COR-L47 (cell line): ENCODE measurements at places on chromosomes 12 and 14.

DNA sequence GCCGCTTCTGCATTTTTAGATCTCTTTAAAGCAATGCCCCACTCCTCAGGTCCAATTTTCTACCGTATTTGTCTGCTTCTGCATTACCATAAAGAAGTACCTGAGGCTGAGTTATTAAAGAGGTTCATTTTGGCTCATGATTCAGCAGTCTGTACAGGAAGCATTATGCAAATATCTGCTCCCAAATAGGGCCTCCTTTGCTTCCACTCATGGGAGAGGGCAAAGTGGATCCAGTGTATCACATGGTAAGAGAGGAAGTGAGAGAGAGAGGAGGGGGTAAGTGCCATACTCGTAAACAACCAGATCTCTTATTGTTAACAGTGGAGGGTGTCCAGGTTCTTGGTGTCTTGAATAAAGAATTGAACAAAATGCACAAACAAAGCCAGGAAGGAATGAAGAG, 316.1 kb upstream of the SEL1L start:
- DNase-seq = no peak

DNA sequence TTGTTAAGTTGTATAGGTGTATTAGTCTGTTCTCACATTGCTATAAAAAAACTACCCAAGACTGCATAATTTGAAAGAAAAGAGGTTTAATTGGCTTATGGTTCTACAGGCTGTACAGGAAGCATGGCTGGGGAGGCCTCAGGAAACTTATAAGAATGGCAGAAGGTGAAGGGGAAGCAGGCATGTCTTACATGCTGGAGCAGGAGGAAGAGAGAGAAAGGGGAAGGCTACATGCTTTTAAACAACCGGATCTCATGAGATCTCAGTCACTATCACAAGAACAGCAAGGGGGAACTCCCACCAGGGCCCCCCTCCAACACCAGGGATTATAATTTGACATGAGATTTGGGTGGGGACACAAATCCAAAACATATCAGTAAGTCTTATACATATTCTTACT, 60.5 kb upstream of the OR10AD1 start:
- no peak for DNase-seq

GRCh38 chr14:73250317-73250713, 13.0 kb downstream of the PAPLN start:
- no peak for DNase-seq

- DNase-seq = no peak
Measured at GRCh38 chr12:92973614-92974013, 44.5 kb upstream of the EEA1 start.

GRCh38 chr14:95434121-95434520, 82.3 kb downstream of the SYNE3 start:
- no peak for DNase-seq

DNA sequence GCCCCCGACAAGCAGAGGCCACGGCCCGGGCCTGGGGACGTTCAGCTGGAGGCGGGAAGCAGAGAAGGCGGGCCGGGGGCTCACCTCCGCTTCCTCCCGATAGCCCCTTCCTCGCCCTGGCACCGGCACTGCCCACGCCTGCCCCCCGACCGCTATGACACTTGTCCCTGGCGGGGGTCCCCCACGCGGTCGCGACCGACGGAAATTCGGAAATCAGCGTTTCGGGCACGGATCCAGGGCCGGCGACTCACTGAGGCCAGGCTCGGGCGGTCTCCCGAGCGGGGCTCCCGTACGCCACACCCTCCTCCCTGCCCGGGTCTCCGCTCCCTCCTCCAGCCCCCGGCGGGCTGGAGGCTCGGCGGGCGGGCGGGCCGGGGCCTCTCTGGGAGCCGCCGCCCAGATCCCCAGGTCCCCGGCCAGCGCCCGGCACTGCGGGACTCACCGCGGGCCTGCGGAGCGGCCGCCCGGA, 581 bp downstream of the PITPNM2 start:
- DNase-seq = no peak

GRCh38 chr14:65847075-65847847, 434.7 kb downstream of the FUT8 start:
- no peak for DNase-seq

DNA sequence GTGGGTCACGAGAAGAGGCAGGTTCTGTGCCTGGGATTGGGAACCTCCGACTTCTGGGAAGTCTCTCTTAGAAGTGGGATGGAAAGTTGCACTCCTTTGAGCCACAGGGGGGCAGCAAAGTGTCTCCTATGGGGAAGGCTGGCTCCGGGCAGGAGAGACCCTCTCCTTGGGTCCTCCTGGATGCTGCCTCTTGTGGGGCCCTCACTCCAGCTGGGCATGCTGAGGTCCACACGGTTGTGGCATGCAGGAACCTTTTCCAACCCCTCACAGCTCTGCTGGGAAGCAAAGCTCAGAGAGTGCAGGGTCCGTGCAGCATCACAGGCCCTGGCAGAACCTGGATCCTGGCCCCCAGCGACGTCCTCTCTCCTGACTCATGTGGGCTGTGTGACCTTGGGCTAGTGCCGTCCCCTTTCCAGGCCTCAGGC, 17.4 kb downstream of the SDSL start:
- DNase-seq = peak; percentile 48

DNA sequence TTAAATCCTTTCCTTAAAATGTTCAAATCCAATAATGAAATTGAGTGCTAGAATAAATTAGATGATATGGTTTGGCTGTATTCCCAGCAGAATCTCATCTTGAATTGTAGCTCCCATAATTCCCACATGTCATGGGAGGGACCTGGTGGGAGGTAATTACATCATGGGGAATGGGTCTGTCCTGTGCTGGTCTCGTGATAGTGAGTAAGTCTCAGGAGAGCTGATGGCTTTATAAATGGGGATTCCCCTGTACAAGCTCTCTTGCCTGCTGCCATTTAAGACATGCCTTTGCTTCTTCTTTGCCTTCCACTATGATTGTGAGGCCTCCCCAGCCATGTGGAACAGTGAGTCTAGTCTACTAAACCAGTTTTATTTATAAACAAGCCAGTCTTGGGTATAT, 508.5 kb downstream of the ETNK1 start:
- no peak for DNase-seq

DNA sequence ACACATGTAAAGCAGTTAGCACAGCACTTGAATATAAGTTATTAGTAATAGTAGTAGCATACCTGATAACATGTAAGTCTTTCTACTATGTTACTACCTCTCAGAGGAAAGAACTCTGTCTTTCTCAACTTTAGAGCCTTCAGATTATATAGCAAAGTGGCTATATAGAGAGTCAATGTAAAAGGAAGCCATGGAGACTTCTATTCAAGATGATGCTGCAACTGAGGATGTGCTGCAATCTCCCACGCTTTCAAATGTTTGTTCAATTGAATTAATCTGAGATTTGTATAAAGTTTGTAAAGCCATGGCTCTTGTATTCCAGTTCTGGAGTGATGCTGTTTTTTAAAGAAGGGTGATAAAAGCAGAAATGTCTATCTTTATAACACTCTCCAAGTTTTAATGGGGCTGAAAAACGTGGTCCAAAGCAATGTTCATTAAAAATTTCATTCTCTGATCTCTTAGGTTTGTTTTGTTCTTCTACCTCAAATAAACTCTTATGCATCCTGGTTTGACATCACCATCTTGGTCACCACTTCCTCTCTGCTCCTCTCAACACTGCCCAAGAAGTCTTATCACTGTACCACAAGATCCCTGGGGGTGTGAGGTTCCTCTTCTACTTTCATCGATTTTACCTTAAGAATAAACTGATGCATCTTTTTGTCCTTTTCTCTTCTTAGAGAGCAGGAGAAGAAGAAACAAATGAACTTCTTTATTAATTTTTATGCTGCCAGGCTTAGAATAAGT, 40.6 kb downstream of the C12orf42 start:
- DNase-seq = no peak

GRCh38 chr14:103135333-103136260, 12.3 kb downstream of the TNFAIP2 start:
- DNase-seq = no peak

DNA sequence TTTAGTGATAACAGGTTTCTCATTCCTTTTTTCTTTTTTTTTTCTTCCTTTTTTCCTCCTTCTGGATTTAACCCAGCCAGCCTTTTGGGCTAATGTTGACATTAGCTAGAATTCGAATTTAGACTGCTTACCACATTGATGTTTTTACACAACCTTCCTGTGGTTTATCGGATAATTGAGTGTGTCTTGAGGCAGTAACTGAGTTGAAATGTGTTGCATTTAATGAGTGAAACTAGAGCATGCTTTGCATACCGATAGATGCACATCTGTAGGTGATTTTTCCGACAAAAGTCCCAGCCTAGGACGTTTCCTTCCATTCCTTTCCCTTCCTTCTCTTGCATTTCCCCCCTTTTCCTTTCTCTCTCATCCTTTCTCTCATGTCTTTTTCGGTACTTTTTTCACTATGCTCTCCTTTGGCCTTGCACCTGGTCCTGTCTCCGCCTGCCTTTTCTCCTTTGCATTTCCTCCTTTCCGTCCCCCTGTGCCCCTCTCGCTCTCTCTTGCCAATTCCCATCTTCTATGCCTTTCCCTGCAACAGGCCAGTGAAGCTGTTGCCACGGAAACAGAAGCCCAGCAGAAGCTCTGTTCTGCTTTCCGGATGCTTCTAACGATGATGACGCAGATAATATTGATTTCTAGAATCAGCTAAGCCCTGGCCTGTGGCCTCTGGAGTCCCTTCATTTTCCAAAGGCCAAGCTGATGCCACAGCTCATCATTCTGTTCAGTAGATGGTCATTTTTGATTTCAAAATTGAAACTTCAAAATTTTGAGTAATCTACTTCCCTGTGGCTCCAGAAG, 76.1 kb downstream of the SLC25A47 start:
- DNase-seq = no peak

DNA sequence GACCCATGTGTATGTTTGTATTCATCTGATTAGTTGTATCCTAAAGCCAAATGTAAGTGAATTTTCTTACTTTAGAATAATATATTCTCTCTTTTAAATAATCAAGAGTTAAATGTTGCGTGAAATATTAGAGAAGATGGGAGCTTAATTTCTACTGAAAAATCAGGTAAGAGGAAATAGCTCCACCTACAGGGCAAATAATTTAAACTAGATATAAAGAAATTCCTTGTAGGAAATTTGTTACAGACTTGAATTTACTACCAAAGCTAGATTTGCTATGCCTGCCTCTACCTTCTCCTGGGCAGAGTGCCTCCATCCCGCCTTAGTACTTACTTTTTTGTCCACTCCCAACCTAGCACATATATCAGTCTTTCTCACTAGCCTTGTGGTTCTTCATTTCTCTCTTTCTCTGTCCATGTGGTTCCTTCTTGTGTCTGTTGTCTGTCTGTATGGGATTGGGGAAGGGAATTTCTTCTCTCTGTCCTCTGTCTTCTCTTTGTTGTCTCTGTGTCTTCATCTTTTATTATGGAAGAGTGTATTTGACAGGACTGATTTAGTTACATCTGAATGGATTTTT, 44.7 kb downstream of the PALS1 start:
- DNase-seq = peak; percentile 53

DNA sequence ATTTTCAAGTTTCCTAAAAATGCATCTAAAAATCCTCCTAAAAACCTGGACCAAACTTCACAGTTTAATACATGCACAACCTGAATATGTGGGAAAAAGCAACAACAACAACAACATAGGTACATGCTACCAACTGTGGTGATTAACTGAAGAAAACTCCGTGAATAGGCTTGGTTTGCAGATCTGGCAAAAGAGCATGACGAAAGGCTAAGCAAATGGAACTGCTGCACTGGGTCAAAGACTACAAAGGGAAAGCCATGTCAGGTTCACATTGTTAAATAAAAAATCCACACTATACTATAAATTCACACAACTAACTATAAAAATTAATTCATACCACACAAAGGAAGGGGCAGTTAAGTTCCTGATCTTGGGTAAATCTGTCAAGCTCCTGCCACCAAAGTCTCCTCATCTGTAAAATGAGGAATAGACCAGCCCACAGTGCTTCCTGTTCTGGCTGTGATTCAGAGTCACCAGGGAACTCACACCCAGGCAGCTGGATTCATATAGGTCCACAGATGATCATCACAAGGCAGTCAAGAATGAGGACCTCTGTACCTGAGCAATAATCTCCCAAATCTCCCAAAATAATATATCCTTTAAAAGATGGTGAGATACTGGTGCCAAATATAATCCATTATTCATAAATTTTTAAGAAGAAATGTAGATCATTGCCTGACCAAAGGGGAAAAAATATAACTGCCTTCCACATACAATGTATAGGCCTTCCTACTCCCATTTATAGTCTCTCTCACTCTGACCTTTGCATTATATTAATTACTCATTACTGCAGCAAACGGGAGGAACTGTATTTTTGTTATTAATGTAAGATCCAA, 7.0 kb downstream of the CORO1C start:
- DNase-seq = no peak

- no peak for DNase-seq
Measured at GRCh38 chr12:32087306-32087705, 19.3 kb upstream of the BICD1 start.

DNA sequence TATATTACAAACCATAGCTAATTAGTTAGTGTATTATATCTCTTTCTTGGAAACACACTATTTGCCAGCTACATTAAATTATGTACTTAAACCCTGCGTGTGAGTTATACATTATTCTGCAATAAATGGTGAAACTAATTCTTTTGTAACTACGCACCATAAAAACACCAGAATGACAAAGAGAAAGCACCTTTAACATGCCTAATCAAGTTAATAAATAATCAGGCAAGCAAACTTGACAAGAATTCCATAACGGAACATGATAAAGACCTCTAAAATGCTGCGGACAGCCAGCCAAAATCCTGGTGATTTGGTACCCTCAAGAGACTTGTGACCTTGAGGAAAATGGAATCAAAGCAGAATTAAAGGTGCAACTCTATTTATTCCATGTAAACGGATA, 375.3 kb upstream of the KITLG start:
- no peak for DNase-seq

DNA sequence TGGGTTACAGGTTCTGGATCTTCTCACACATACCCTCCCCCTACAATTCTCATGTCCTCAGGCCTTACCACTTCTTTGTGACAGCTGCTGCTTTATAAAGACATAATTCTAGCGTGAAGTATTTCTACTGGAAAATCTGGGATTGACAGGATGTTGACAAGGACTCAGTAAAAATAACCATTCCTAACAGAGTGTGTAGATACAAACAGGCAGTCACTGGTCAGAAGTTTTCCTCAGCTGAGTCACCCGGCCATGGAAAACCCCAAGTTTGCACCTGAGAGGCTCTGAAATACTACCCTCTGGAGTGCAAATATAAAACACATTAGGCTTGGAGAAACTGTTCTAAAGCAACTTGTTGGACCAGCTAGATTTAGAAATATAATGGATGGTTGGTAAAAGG, 54.4 kb downstream of the SPPL3 start:
- DNase-seq = no peak

DNA sequence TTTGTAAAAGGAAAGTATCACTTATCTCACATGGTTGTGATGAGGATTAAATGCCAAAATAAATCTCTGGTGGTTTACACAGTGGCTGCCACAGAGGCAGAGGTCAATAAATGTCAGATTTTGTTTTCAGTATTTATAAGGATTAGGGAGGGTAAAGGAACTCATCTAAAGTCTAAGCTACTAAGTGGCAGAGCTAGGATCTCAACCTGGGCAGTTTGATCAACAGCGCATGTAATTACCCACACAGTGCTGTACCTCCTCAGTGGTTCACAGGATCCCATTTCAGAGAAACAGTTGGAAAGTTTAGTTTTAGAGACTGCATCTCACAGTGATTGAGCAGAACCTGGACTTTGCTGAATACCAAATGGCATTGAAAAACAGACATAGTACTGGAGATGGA, 44.9 kb upstream of the RIC8B start:
- DNase-seq = no peak
